ENCODE measurements at places on chromosomes 1 and 21.
A peak's percentile ranks its signal among the peaks of the same experiment; 100 is the strongest.

DNA sequence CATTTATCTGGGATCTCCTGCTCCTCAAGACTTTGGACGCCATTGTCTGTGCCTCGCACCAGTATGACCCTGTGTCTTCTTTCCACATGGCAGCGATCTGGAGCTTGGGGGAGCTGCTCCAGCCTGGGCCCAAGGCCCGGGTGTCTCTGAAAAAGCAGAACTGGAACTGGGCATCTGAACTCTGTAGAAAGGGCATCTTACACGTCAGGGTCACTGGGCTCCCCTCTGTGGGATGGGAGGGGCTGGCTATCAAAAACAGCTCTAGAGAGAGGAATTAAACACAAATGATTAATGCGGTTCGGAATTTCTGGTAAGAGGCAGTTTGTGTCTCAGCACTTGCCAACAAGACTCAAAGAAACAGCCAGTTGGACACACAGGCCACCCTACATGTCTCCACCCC lies 16.1 kb downstream of the FCRL1 start:
- DNase-seq: no peak

- no peak for DNase-seq
These were observed 19.2 kb downstream of the PTTG1IP start for GRCh38 chr21:44854391-44854663.

- DNase-seq: no peak
These were observed 39.3 kb upstream of the TSPEAR start for GRCh38 chr21:44750675-44751025.

DNA sequence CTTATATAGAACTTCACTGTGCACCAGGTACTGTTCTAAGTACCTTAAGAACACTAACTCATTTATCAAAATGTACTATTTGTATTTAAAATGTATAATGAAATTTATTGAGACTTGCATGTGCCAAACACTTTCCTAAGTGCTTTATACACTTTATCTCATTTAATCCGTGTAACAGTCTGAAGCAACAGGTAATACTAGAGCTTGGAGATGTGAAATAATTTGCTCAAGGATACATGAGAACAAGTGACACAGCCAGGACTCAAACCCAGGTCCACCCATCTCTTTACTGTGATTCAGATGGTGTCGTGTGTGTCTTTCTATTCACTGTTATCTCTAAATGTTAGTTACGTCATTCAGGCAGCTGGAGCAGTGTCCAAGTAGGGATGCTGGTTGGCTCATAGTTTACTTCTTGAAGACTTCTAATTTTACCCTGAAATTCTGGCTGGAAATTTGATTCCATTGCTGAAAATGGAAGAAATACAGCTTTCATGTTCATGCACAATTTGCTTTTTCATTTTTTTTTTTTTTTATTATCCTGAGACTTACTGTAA lies 169.7 kb upstream of the UBE2U start:
- no peak for DNase-seq

- DNase-seq: no peak
These were observed 81.5 kb upstream of the KCNJ15 start for GRCh38 chr21:38175306-38175705.

DNA sequence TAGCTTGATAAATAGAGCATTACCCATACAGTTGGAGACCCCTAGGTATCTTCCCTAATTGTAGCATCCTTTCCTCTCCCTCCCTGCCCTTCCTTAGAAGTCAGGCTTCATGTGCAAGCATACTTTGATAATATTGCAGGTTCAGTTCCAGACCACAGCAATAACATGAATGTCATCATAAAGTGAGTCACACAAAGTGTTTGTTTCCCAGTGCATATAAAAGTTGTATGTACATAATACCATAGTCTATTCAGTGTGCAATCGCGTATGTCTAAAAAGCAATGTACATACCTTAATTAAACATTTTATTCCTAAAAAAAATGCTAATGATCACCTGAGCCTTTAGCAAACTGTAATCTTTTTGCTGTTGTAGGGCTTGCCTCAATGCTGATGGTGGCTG lies 33.4 kb upstream of the KAZN start:
- DNase-seq: no peak

DNA sequence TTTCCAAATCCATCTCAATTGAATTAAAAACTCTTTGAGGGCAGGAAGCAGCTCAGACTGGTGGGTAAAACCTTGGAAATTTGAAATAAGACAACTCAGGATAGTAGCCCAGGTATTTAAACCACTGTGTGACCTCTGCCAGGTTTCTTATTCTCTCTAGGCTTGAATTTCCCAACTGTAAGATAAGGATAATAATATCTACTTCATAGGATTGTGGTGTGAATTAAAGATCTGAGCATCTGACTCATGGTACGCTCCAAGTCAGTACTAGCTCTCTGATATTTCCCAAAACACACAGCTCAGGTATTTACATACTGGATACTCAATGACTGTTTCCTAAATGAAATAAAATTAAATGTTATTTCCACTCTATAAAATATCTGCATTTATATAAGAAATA lies 337.2 kb downstream of the LTN1 start:
- no peak for DNase-seq

GRCh38 chr1:3033040-3033789 lies 11.9 kb downstream of the ACTRT2 start:
- DNase-seq: no peak

DNA sequence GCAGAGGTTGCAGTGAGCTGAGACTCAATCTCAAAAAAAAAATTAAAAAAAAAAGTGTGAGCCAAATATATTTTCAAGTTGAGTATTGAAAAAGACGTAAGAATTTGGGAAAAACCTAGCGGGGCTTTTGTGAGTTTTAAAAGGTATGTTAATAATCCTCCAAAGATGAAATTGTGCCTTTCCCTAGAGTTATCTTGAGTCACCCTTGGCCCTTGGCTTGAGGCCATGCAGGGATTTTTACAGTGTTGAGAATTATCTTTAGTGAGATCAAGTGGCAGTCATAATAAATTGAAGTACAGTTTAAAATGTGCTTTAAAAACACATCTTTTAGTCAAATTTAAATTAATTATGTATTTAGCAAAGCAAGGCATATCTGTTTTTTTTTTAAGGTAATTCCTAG lies 32.7 kb downstream of the PPP2R5A start:
- DNase-seq: no peak

DNA sequence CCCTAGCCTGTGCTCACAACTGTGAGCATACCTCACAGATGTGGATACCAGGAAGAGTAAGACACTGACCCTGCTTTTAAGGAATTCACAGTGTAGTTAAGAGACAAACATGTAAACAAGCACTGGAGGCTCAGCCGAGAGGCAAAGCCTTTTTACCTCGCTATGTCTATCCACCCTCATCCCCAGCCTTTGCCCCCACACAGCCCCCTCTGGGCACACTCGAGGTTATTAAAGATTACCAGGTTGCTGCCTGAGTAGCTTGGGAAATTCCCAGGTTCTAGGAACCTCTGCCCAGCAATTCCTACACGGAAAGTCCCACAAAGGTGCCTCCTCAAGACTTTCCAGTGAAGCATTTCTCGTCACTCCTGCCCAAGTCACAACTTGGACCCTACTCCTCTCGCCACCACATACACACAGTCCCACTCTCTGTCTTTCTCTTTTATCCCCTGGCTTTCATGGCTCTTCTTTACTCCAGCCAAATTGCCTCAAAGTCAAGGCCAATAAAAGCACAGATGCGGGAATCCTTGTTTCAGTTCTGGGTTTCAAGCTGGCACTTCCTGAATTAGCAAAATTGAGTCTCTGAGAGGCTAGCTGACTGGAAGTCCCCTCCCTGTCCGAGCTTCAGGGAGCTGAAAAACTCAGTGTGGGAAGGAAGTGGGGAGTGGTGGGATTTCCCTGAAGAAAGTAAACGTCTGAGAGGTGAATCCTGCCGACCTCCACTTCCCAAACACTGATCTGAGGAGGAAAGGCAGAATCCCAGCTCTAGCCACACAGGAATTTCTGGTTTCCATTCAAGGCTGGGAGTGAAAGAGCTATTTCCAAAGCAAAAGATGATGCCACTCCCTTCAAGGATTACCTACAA lies 7.6 kb downstream of the DENND2D start:
- no peak for DNase-seq

GRCh38 chr1:82179131-82179530 lies 378.4 kb downstream of the ADGRL2 start:
- DNase-seq: no peak

- peak; percentile 56 for DNase-seq
These were observed 602 bp downstream of the SH3BGRL3 start for GRCh38 chr1:26280333-26281042.

DNA sequence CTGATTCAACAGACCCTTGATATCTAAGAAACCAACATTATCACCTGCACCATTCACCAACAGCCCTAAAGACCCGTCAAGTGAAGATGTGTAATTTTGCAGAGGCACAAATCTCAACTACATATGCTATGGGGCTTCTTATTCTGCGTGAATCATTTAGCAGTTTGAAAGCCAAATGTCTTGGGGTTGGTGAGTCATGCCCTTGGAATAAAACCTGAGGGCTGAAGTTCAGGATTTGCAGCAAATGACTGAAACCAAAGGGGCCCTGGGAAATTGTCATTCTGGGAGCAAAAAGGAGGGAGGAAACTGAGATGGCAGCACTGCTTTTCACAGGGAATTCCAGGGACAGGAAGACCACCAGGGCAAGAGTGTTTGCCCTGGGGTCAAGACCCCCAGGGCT lies 79.2 kb upstream of the TNR start:
- no peak for DNase-seq

DNA sequence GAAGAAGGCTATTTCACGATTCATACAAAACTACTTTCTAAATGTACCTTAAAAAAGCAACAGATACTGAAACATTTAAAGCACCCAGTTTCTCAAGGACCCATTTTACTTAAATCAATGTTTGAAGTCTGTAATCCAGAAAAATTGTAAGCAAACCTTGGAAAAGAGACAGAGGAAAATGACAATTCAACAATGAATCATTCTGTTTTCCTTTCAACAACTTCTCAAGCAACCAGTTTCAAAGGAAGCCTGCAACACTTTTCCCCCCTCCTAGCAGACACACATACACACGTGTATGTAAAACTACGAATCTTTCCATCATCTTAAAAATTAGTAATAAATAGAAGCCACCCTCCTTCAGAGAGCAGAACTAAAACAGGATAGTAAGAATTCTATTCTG lies 1.2 kb downstream of the RERE start:
- no peak for DNase-seq

GRCh38 chr1:206472454-206472853 lies 2.2 kb downstream of the IKBKE start:
- no peak for DNase-seq

DNA sequence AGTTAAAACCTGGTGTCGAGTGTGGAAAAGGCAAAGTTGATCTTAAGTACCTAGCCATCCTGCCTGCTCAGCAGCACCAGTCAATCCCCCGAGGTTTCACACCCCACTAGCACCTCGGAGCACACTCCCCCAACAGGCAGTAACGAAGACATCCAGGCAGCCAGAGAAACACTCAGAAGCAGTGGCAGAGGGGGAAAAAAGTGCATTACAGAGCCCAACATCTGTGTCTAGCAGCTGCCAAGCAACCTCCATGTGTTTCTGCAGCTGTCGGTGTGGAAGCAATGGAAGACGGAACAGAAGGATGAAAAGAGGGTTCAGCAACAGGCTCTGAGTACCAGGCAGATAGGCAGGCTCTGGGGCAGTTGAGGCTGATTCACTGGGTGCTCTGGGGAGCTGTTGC lies 73.4 kb upstream of the PROX1 start:
- DNase-seq: no peak
